ENCODE measurements at places on chromosomes 12 and 14.

- no peak for DNase-seq
Measured at GRCh38 chr14:100609331-100609870, 22.2 kb upstream of the BEGAIN start.

DNA sequence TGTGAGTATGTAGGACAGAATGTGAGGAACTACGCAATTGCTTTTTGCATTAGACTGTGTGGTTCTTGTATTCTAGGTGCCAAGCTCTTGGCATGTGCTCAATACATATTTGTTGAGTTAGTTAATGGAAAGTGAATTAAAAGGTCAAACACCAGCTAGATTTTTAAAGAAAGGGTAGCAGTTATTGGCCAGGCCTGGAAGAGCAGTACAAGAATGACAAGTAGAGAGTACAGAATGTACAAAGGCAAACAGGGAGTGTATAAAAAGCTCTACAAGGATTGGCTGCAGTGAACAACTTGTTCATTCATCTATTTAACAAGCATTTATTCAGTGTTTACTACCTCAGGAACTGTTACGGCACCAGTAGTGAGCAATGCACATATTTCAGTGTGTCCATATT is 854.0 kb upstream of the SEL1L start:
- no peak for DNase-seq

DNA sequence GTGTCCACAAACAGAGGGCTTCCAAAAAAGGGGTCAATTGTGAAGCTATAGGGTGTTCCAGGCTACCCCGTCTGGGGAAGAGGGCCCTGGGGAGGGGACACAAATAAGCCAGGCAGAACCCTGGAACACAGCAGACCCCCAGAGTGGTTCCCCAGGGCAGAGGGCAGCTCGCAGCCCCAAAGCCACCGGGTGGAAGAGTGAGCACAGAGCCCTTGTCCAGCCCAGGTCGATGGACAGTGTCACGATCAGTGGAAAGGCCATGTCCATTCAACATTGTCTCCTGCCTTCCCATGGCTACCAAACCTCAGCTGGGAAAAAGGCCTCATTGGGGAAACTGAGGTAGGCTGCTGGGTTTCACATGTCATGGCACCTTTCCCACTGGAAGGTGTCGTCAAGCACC is 131.4 kb downstream of the DICER1 start:
- DNase-seq = no peak

DNA sequence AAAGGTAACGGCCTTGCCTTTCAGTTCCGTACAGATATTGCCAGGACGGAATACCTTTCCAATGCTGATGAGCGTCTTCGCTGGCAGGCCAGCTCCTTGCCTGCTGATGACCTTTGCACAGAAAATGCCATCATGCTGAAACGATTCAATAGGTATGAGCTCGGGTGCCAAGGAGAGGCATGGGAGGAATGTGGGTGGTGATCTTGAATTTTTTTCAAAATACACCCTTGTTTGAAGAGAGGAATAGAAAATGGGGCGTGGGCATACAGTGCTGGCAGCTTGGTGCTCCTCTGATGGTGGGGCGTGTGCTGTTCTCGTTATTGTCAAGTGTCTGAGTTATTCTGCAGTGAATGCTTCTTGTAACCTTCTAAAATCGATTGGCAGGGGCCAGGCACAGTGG is 52.5 kb downstream of the HSP90AA1 start:
- no peak for DNase-seq

DNA sequence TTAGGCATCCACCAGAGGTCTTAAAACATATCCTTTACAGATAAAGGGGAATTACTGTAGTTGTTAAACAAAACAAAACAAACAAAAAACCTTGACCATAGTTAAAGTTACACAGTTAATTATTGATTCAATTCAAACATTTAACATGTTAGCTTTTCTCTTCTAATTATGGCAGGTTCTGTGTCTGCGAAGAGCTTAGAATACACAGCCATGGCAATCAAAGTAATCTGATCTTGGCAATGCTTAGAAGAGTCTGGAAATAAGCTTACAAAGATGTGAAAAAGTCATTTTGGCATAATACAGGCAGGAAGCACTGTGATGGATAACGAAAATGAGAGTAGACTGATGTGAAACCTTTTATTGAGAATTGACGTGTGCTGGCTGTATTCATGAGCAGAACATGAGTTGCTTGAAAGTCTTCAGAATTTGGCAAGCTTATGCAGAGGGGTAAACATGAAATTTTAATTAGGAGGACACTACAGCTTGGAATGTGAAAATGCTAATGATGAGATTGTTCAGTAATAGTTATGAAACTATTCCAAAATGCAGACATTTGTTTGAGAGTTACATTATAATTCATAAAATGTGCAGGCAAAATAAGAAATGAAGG is 629.6 kb downstream of the FSCB start:
- no peak for DNase-seq

DNA sequence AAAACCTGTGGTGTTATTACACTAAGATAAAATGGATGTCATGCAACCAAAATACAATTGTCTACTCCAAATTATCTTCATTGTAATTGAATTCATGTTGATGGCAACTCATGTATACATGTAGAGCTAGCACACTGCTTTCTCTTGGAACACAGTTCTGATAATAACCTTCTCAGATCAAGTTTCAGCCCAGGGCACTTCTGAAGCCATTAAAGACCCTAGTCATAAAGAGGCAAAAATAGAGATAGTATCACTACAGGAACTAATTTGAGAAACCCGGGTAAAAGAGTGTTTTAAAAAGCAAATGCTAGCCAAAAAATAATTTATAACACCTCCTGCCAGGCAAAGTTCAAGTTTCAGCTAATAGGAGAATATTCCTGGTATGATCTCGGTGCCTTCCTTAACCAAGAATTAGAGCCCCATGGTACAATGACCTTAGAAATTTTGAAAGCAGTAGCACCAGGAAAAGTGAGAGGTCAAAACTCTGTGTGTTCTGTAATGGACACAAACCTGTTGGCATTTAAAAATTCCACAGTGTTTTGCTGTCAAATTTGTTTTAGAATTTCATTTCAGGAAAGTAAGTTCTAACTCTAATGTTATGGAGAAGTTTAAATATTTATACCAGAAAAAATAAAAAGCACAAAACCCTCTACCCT is 105.0 kb upstream of the FRMD6 start:
- DNase-seq = no peak

DNA sequence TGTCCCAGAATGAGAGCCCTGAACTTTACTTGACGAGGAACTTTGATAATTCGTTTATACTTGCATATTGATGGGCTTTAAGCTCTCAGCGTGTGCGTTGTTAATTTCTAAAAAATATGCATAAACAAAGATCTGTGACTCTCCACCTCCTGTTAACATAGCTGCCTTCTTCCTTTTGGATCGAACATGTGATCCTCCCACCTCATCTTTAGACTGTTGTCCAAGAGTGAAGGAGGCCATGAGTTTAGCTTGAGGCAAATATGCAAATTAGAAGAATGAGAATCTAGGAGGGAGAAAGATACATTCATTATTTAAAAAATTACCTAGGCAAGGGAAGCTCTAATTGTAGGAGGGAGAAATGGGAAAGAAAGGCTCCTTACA is 617 bp downstream of the TTC8 start:
- DNase-seq = no peak

- no peak for DNase-seq
Measured at GRCh38 chr14:22383515-22384166, 205.4 kb downstream of the DAD1 start.
